RCC 7860 (cell line): ENCODE measurements at places on chromosomes 2 and 18.

DNA sequence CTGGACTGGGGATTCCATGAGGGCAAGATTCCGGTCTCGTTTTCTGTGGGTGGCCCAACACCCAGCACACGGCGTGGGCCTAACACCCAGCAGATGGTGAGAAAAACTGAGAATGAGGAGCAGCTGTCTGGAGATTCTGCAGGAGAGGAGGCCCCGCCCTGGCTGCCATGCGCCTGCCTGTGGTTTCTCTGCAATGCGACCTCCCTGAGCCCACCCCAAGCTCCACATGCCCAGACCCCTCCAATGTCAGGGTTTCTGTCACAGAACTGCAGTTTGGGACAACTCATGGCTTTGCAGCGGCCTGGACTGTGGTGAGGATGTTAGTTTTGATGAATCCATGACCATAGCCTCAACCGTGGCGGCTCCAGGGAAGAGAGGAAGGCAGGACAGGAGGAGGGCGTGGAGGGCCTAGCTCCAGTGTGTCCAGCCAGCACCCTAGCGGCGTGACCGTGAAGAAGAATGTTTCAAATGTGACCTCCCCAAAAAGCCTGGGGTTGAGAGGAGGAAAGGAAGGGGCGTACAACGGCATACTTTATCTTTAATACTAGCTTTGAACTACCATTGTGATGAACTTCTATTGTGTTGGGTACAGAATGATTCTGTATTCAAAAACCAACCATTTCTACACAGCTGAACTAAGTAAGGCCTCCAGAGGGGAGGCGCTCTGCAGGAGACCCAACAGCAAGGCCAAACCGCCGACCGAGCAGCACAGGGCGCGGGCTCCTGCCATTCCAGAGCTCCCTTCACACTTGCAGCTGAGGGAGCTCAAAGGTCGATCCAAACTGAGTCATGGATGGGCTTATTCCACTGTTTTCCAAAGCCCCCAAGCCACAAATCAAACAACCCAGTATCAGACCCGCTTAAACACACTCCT is 3.4 kb downstream of the PXDN start:
- DNase-seq: no peak

- DNase-seq: no peak
Measured at GRCh38 chr2:47843407-47843806, 60.5 kb downstream of the MSH6 start.

DNA sequence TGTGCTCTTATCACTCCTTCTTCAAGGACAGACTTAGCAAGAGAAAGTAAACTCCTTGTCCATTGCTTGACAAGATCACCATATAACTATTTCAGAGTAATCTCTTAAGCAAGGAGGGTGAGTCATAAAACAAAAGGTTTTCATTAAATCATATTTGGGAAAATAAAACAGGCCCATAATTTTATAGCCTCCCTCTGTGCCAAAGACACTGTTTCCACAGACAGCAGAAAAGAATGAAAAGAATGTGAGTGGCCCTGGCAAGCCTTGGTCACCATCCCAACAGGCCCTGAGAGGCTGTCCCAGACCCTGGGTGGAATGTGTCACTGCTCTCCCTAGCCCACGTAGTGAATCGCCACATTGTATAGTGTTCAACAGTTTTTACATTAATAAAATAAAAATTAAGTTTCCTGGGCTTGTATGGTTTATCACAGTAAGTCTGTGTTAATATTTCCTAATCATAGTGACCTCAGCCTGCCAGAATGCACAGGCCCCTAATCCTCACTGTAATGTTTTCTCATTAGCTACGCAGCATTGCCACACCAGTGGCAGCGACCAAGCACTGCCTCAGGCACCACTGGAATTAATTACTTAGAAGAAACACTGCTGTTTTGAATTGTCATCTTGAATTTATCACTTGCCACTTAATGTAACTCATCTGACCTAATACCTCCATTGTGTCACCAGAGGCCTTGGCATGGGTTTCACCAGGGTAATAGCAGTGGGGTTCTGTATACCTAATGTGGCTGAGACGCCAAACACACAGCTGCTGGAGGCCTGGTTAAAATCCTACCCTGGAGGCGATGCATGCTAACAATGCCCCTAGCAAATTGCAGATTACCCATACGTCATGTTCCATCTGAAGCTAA is 401.9 kb downstream of the LNPK start:
- DNase-seq: no peak

DNA sequence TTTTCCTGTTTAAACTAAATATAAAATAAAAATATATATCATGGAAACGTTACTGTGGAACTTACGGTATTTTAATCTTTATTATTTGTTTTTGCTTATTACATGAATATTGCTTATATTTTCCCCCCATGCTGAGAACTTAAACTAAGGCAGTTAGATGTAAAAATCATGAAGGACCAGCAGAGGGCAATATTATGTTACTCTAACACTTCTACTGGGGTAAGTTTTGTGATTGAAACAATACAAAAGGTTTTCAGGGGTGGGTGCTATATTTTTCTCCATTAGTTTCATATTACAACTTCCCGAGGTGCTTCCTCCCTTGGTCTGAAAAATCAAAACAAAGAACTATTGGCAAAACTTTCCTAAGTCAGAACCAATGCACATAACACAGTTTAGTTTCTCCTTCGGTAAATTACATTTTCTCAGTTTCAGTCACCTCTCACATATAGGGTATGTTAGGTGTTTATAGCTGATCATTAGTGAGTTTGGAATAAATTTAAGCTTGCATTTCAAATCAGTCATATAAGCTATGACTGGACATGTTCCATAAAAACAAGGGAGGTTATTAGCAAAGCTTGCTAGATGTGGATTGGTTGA is 54.8 kb downstream of the ZNF407 start:
- DNase-seq: peak; percentile 8

GRCh38 chr2:8633735-8634313 is 48.0 kb upstream of the ID2 start:
- DNase-seq: peak; percentile 100

- peak; percentile 52 for DNase-seq
Measured at GRCh38 chr2:54579682-54580620, 123.8 kb downstream of the SPTBN1 start.

DNA sequence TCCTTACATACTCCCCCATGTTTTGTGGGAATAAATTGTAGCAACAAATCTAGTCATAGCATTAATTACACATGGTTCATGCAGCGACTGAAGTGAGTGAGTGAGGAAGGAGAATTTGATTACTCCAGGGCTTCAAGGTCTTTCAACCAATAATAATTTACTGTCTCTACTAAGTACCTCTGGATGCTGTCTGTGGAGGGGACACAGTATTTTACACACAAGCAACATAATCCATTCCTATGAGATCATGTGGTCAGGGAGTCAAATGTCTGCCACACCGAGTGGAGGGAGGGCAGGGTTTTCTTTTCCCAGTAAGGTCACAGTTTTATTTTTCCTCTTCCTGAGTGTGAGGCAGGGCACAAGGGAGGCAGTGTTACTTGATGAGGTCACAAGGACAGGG is 334.7 kb upstream of the CELF4 start:
- no peak for DNase-seq

GRCh38 chr2:239425631-239426030 is 24.8 kb upstream of the HDAC4 start:
- DNase-seq: no peak

DNA sequence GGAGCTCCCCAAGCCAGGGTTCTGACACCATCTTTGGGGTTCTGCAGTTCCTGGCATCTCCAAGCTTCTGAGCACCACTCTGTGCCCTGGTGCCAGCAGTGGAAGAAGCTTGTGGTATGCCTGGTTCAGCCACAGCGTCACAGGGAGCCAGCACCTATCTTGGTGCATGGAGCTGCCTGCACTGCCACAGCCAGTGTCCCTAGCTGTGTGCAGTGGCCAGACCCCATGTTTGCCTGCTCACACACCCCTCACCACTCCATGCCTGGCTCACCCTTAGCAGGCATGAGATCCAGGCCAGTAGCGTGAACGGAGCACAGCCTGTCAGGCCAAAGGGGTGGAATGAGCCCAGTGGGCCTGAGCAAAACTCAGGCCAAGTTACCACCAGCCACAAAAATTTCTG is 290.2 kb upstream of the LRATD1 start:
- DNase-seq: no peak

DNA sequence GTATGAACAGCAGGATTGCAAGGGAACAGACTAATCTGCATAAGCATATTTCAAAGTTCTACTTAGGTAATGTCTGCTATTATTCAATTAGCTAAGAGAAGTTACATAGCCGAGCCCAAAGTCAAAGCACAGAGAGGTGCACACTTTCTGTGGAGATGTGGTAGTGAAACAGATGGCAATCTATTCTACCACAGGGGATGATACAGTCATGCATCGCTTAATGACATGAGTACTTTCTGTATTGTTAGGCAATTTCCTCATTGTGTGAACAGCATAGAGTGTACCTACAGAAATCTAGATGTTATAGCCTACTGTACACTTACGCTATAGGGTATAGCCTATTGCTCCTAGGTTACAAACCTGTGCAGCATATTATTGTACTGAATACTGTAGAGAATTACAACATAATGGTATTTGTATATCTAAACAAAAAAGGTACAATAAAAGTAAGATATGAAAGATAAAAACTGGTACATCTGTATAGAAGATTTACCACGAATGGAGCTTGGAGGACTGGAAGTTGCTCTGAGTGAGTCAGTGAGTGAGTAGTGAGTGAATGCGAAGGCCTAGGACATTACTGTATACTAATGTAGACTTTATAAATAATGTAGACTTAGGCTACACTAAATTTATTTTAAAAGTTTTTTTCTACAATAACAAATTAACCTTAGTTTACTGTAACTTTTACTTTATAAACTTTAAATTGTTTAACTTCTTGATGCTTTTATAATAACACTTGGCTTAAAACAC is 197.6 kb downstream of the MBD5 start:
- no peak for DNase-seq

- no peak for DNase-seq
Measured at GRCh38 chr18:33656889-33657448, 79.0 kb downstream of the ASXL3 start.

DNA sequence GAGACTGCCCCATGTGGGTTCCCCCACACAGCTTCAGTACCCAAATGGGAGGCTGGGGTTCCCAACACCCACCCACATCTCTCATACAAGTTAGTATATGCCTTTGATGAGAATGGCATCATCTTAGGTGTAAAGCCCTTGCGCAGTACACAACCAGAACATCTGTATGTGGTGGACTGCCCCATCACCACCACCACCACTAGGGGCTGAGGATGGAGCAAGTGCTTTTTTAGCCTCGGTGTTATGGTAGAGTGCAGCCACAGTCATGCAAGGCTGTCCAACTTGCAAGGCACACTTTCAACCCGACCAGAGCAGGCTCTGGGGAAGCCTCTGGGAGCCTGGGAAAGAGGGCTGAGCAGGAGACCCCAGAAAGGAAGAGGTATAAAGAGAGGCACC is 241.2 kb downstream of the TFCP2L1 start:
- no peak for DNase-seq

- no peak for DNase-seq
Measured at GRCh38 chr2:188628989-188629752, 337.5 kb downstream of the GULP1 start.

GRCh38 chr2:73076701-73077423 is 5.3 kb upstream of the SFXN5 start:
- no peak for DNase-seq

GRCh38 chr2:24577481-24577880 is 86.4 kb downstream of the NCOA1 start:
- DNase-seq: no peak

DNA sequence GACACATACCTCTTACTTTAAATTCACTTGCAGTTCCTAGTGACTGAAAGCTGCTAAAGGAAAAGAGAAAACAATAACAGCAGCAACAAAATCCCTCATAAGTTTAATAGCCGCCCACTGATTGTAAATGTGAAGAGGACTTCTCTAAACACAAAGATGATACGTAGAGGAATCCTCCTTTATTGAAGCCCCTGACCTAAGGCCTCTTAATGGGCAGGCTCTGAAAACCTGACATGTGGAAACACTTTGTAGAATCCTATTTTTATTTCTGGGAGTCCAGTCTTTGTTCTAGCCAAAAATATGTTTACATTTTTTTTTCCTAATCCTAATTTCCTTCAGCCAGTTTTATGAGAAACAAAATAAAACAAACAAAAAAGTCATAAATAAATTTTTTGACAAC is 1277.7 kb upstream of the CELF4 start:
- no peak for DNase-seq

DNA sequence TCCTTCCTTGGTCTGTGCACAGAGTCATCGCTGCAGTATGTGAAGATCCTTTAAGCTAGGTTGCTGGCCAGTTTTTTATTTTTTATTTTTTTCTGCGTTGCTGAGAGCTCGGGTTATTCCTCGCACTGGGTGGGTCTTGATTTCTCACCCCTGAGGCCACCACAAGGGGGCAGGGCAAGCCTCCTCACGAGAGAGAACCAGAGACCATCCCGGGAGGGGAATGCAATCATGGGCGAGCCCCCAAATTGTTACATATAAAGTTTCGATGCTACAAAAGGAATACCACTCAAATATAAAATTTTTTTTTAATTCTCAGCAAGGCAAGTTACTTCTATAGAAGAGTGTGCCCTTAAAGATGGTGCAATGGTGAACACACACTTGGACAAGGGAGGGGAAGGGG is 24.9 kb downstream of the HTR2B start:
- DNase-seq: no peak

GRCh38 chr2:26847655-26848335 is at the start of gene DPYSL5:
Gene DPYSL5 (plus strand): TSS chr2:26848132. CDS start chr2:26898500, 50,368 bp downstream.
- DNase-seq: no peak

DNA sequence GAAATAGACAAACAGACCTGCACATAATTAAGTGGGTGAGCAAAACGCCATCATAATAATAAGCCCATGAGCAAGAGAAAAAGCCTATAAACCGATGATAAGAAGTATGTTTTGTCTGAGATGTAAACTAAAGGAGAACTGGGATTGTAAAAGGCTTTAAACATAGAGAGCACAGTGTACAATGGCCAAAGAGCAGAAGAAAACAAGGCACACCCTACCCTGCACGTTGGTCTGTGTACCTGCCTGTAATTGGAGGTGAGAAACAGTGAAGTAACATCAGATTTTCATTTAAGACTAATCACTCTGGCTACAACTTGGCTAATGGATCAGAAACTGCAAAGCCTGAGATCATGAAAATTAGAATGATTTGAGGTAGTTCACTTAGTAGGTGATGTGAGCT is 1094.7 kb upstream of the GYPC start:
- no peak for DNase-seq

DNA sequence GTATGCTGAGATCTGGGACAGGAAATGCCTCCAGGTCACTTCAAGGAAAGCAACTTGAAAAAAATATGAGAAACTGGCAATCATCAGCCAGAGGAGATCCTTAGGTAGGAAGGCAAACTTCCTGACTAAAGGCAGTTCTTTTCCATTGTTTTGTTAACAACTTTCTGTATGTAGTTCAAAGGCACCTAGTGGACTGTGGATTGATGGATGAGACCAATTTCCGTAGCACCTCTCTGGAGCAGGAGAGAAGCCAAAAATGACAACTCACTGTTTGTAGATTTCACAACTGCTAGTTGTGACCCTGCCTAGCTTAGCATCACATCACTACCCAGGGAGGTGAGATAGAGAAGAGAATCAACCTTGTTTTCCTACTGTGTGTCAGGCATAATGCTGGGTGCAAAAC is 21.8 kb upstream of the NOSTRIN start:
- DNase-seq: no peak
